Activated T-helper 1 cell treated with anti-CD3 and anti-CD28 coated beads, Interleukin-12 subunit alpha, Interleukin-12 subunit beta, Interleukin-2, Interleukin-4 antibody, amounts not matched to agents 30 ng/mL and 10 ng/mL and 1 ng/mL, durations not matched to agents 14 hours and 24 hours and 36 hours (primary cell): ENCODE measurements at places on chromosomes 6 and 20. TPM values are rescaled to one million over a fixed set of nuclear protein-coding genes. Genes with fewer than 3 reads are reported as not detected.

TRIM10 gene
- 0.05 and 0.08 TPM in 2 replicates for total RNA-seq

IL17A gene
- total RNA-seq = not detected in 2 replicates

PPP1R18 gene
- total RNA-seq = 203 and 213 TPM in 2 replicates

HDGFL1 gene
- not detected in 2 replicates for total RNA-seq

DNA sequence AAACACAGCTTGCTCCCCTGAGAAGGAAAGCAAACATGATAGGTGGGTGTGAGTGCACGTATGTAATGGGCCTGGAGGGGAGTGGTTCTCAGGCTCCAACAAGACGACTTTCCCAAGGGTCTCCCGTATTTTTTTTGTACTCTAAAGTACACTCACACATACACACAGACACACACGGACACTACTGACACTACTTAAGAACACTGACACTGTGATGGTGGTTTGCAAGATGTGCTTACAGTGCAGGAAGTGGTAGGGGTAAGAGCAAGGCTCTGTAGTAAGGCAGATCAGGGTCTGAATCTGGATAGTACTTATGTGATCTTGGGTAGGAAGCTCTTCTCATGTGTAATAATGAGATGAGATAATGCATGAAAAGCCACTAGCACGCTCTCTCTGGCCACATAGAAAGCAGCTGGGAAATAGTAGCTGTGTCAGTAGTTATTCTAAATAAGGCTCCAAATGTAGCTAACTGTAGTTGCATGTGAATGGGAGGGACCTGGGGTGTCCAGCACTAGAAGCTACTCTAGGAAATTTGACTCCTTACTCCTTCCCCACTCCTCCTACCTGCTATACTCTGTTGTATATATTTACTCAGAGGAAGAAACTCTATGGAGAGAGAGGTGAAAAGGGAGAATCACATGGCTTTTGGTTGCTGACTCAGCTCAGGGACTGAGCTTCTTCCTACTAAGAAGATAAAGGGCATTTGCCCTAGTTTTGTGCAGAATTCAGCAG lies 8.4 kb upstream of the ZBTB24 start:
- DNase-seq = peak; percentile 29

DNA sequence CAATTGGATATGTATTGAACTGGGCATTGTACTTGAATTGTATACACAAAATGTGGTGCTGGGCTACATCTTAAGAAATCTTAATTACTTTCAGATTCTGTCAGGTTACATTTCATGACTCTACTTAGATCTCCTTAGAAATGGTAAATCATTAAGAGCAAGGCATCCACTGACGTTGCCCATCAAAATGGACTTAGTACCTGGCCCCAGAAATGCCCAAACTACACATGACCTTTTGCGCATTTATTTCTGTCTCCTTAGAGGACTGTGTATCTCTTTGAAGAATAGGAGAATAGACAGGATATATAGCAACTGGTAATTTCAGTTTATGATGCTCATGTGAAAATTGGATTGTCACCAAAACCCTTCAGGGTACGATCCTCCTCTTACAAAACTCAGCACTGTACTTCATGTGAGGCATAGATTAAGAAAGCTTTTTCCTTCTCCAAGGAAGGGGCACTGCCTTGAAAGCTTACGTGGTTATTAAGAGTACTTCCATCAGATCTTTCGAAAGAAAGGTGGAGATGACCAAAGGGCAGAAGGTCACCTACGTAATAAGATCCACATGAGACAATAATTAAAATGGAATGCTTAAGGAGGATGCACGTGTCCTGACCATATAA lies 61.4 kb upstream of the BMP2 start:
- DNase-seq = no peak

DNA sequence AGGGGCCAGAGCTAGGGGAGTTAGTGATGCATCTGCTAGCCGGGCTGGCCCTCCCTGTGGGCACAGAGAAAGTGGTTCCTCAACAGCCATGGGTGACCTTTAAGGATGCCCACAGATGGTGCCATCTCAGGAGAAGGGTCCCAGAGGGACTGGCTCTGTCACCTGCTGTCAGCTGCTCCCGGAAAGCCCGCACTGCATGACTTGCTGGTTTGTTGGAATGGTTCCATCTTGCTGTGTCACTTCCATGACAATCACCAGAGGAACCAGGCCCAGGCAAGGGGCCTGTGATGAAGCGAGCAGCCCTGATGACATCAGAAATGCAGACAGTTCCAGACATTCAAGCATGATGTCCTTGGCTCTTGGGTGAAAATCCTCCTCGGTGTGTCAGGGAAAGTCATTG lies 125.2 kb downstream of the PHACTR3 start:
- no peak for DNase-seq

DNA sequence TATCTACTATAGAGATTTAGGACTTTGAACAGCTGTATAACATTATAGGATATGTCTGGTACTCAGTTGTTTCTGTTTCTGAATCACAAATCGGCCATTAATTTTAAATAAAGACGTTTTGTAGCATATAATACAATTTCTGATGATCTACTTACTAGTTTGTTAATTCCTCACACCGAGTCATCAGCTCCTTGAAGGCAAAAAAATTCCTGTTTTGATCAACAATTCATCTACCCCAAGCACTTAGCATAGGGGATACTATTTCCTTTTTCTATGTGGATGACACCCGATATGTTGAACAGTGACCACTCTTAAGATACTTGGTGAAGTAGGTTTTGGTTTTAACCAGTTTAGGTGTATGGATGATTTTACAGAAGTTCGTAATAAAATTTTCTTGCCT lies 107.3 kb downstream of the NCOA3 start:
- no peak for DNase-seq

- no peak for DNase-seq
These were observed 213.2 kb upstream of the NT5E start for GRCh38 chr6:85236636-85237035.

DNA sequence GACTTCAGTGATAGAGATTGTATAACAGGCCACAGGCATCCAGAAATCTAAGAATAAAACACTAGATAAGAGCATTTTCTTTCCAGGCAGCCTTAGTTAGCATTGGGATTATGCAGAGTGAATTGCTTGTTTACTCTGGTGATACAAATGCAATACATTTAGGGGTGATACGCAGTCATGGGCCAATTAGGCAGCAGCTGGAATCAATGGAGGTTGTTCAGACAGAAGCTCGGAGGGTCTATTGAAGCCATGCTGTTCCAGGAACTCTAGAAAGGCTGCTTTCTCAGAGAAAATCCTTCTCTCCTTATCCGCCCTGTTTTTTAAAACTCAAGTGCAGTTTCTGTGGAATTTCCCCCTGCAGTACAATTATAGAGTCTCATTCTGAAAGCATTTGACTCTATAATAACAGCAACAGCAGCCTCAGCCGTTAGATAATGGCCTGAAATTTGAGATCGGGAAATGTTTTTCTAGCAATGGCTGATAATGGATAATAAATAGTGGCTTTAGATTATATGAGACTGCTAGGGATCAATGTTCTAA lies 364.3 kb upstream of the HS3ST5 start:
- no peak for DNase-seq
